T47D (cell line): ENCODE measurements at places on chromosomes 3 and 15.

GRCh38 chr3:18425641-18426257, 610 bp upstream of the SATB1 start:
- DNase-seq: no peak

- no peak for DNase-seq
Observed at GRCh38 chr3:197006446-197006845, 23.2 kb downstream of the MELTF start.

- DNase-seq: peak; percentile 50
Observed at GRCh38 chr3:67311440-67311839, 313.3 kb downstream of the KBTBD8 start.

DNA sequence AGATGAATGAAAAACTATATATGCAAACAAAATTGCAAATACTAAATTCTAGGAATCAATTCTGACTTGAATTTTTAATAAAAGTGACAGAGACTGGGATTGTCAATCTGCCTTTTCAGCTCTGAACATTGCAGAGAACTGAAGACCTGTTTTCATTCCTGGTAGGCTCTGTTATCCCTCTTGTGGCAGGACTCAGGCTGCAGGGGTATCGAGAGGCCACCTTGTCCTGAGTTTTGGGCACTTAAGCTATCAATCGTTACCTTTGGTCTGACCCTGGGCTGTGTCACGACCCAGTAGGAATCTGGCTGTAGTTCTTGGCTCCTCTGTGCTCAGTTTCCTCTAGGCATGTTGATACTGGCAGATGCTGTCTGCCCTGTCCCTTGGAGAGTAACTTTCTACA, 238.0 kb downstream of the CACNA2D3 start:
- DNase-seq: no peak

DNA sequence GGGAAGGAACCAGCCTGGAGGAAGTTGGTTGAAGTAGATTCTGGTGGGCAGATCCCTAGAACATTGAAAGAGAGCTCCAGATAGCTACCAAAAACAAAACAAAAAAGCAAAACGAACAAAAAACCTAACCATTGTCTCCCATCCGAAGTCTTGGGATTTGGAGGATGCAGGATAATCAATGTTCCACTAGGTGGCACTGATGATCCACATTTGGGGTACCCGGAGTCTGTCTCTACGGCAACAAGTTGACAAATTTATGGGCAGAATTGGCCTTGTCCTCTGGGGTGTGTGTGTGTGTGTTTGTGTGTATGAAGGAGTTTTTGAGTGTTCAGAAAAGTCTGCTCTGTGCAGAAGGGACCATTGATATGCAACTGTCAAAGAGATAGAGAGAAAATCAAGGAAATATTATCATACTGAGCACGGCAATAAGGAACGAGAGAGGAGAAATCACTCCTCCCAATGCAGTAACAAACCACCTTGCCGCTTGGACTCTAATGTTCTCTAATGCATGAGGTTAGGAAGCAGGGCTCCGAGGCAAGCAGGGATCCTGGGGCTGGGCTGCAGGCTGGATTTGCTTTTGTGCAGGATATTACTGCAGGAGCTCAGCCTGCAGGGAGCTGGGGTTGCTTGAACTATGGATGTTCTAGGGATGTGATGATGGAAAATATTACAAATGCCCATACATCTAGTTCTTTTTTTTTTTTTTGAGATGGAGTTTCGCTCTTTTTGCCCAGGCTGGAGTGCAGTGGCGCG, 59.8 kb upstream of the KLHL25 start:
- DNase-seq: peak; percentile 78

DNA sequence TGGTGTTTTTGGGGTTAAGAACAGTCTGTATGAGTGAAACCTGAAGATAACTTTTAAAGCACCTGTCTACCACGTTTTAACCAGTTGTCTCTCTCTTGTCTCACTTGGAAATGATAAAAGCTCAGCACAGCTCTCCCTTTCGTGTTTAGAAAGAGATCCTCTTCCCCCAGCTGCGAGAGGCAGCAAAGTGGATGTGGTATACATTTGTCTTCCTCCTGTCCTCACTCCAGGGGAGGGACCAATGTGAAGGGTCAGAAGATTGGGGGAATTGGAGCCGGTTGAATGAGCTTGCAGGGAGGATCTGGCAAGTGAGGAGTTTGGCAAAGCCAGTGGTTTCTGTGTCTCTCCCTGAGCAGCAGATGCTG, 14.6 kb downstream of the SMAD6 start:
- no peak for DNase-seq

DNA sequence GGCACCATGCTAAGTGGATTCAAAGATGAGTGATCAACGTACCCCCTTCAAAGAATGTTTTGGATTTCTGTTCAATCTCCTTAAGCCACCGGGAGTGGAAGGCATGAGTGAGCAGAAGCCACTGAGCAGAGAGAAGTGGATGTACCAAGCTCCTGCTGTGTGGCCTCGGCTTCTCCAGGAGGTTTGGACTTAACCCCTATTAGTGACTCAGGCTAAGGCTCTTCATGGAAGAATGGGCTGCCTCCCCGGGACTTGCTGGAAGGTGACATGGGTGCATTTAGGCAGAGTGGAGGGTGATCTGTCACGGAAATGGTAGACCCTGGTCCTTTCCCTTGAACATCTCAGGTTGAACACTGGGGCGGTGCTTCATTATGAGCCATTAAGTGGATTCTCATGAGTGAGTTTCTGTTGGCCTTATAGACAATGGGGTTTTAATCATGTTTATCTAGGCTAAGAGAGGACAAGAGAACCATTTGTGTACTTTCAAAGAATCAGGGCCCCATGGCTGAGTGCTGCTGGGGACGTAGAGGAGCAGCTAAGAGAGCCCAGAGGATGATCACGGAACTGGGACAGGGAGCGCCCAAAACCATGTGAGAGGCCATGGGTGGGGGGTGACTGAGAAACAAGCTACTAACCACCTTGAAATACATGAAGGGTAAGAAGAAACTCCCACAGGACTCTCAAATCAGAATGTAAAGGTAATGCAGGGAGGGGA, 62.2 kb downstream of the HES1 start:
- no peak for DNase-seq

DNA sequence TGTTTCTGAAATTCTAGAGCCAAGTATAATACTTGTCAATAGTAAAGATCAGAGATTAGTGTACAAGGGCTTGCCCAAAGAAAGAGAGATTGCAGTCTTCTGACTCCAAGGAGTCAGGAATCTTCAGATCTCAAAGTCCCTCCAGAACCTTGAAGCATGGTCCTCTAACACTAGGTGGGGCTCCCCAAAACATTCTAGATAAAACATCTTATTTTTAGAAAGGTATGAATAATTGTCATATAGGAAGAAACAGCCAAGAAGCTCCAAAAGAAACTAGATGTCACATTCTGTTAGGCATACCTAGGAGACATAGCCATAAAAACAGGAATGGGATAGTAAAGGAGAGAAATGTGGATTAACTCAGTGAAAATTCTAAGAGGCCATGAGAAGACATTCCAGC, 10.7 kb downstream of the MUC13 start:
- no peak for DNase-seq

- no peak for DNase-seq
Observed at GRCh38 chr3:70981231-70981880, 602.2 kb downstream of the FOXP1 start.
